ENCODE measurements at places on chromosomes 6 and 20.

DNA sequence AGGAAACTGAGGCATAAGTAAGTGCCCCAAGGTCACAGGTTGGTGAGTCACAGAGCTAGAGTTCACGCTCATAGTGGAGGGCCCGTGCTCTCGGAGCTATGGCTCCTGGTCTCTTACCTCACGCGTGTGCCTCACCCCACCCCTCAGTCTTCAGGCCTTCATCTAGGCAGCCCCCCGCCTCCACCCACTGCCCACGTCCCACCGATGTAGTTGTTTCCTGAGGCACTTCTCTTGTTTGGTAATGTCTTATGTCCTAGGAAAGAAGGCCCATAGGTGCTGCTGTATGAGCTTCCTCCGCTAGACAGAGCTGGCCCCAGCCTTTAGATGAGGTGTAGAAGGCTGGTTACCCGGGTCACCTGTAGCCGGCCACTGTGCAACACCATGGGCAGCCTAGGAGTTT is 5.1 kb downstream of the RIPK1 start:
- no peak for DNase-seq

DNA sequence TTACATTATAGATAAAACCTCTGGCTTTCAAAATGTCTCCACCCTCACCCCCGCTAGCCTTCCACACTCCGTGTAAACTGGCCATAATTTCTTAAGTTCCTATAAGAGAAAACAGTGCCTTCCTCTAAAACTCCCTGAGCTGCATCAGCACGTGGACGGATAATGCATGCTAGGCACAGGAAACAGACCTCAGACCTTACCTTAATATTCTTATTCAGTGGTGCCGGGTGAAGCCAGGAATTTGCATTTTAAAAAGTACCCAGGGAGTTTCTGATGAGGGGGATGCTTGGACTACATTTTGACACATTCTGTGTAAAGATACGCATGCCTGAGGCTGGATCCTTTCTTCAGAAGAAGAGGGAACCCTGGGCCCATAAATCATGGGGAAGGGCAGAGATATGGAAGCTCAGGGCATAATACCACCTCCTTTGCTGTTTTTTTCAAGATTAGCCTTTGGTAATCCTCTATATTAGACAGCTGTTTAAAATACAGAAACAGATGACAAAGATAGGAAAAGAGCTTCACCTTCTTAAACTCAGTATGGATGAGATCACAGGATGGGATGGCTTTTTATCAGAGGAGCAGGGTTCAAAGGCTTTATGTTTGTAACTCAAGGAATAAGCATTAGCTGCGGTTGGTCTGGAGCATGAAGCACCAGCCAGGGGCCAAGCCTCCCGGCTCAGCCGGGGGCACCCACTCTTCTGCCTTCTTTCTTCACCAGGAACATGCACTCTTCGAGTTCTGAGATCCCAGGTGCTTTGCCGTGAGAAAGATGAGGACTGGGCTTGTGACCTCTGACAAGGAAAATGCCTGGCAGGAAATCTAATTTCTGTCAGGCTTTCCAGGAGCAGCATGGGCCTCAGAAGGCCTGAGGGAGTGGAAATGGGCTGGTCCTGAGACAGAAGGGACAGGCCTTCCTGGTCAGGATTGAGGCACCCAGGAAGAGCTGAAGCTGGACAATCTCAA is 218.1 kb upstream of the SOX4 start:
- DNase-seq = no peak

DNA sequence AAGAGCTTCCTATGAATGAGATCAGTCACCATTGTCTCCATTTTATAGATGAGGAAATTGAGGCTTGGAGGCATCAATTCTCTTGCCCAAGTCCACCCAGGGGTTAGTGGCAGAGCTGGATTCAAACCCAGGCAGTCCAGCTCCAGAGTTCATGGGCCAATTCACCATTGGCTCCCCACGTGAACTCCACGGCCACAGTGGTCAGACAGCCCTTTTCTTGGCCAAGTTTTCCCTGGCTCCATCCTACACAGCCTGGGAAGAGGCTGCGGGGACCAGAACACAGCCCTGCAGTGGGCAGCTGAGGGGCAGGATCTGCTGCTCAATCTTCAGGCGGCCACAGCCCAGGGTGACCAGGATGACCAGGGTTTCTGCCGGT is 20.5 kb downstream of the TGM2 start:
- no peak for DNase-seq

DNA sequence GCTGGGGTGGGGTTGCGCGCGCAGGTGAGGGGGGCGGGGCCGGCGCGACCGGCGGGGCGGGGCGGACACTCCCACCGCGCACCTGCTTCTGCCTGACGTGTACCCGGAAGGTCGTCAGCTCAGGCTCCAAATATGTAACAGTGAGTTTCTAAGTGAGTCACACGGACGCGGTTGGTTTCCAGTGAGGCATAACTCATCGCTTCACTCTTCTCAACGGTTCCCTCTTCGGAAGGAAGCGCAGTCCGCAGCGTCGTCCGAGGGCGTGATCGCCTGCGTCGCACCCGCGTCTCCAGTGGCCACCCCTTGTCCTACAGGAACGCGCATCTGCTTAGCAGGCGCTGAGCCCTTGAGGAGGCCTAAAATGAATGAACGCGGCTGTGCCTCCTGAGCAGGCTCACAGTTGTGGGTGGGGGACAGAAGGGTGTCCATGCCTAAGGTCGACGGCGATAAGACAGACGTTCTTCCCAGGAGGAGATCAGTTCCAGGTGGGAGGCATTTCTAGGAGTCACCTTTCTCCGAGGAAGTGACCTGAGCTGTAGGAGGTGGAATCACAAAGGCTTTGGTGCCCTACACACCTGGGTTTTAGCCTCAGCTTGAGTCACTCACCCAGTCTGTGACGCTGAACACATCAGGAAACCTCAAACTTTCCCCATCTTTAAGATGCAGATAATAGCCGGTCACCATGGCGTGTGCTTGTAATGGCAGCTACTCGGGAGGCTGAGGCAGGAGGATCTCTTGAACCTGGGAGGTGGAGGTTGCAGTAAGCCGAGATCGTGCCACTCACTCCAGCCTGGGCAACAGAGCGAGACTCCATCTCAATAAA is 50.9 kb upstream of the EZR start:
- DNase-seq = peak; percentile 93

DNA sequence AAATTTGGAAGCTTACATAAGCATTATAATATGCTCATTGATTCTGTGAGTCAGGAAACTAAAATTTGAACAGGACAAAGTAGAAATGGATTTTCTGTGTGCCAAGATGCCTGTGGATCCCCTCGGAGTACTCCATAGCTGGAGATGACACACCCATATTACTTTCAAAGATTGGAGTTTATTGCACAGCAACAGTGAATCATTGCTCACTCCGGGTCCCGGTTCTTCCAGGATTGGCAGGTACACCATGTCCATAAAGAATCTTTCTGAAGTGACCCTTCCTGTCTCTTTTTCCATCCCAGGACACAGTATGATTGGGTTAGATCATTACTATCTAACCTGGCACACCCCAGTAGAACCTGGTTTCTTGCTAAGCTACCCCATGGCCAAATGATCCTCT is 2.7 kb upstream of the BTN2A2 start:
- no peak for DNase-seq

- DNase-seq = no peak
Observed at GRCh38 chr20:32195581-32195980, 12.0 kb downstream of the PLAGL2 start.

- DNase-seq = peak; percentile 28
Observed at GRCh38 chr6:107488875-107489635, 862 bp upstream of the SOBP start.

GRCh38 chr6:14149739-14150130 is 32.2 kb downstream of the CD83 start:
- no peak for DNase-seq

DNA sequence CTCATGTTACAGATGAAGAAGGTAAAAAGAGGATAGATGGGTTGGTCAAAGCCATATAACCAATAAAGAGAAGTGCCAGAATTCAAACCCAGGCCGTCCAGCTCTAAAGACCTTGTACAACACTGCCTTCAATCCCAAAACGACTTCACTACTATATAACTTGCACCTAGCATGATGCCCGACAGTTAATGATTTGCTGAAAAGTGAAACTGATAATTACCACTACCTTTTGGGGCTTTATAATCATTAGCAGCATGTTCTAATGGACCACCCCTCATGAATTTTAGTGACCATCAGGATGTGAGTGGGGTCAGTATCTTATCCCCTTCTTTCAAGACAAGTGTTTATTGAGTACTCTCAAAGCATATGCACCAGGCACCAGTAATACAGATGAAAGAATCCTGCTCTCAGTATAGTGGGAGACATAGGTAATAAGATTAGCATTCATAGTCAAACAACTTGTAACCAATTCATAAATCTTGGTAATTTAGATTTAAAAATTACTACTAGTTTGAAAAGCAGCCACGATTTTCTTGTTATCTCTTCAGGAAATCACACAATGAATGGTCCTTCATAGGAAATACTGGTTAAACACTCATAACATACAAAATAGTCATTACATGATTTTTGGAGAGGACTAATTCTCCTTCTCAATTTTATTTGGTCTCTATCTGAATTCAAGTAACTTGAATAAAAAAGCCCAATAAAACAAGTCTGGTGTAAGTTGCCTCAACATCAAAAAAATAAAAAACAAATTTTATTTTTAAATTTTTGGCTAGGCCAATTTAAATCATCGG is 98.0 kb downstream of the EPB41L2 start:
- DNase-seq = no peak

DNA sequence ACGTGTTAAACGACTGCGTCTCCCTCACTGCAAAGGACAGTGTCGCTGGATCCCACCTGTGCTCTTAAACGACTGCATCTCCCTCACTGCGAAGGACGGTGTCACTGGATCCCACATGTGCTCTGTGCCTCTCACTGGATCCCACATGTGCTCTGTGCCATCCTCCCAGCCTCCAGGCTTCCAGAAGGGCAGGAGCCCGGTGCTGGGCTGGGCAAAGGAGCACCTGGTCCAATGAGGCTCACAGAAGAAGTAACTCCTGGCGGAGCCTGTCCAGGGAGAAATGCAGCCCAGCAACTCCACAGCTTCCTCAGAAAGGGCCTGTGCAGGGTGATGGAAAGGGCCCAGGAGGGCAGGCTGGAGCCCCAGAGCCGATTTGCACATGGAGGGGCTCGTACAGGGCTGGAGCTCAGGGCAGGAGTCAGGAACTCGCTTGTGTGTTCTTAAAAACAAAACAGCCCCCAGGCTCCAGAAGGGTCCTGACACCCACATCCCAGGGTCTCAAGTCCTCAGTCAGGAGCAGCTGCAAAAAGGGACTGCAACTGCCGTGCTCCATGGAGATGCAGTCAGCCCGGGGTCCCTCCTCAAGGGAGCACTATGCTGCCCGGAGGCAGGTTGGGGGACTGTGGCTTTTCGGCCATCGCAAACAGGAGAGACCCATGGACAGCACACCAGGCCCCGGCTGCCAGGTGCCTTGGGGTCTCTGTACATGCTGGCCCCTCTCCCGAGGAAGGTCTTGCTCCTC is 52.7 kb downstream of the DLL1 start:
- no peak for DNase-seq

DNA sequence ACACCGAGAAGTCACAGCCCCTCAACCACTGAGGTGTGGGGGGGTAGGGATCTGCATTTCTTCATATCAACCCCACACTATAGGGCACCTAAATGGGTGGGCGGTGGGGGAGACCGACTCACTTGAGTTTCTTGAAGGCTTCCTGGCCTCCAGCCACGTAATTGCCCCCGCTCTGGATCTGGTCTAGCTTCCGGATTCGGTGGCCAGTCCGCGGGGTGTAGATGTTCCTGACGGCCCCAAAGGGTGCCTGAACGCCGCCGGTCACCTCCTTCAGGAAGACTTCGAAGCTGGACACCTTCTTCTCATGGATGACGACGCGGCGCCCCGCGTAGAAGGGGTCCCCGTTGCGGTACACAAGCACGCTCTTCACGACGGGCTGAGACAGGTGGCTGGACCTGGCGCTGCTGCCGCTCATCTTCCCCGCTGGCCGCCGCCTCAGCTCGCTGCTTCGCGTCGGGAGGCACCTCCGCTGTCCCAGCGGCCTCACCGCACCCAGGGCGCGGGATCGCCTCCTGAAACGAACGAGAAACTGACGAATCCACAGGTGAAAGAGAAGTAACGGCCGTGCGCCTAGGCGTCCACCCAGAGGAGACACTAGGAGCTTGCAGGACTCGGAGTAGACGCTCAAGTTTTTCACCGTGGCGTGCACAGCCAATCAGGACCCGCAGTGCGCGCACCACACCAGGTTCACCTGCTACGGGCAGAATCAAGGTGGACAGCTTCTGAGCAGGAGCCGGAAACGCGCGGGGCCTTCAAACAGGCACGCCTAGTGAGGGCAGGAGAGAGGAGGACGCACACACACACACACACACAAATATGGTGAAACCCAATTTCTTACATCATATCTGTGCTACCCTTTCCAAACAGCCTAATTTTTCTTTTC is at the start of gene DCDC2:
DCDC2 (minus strand) TSS at position 724 of the 883 bp plus-strand sequence; CDS start at position 415, 309 bp downstream.
- no peak for DNase-seq

DNA sequence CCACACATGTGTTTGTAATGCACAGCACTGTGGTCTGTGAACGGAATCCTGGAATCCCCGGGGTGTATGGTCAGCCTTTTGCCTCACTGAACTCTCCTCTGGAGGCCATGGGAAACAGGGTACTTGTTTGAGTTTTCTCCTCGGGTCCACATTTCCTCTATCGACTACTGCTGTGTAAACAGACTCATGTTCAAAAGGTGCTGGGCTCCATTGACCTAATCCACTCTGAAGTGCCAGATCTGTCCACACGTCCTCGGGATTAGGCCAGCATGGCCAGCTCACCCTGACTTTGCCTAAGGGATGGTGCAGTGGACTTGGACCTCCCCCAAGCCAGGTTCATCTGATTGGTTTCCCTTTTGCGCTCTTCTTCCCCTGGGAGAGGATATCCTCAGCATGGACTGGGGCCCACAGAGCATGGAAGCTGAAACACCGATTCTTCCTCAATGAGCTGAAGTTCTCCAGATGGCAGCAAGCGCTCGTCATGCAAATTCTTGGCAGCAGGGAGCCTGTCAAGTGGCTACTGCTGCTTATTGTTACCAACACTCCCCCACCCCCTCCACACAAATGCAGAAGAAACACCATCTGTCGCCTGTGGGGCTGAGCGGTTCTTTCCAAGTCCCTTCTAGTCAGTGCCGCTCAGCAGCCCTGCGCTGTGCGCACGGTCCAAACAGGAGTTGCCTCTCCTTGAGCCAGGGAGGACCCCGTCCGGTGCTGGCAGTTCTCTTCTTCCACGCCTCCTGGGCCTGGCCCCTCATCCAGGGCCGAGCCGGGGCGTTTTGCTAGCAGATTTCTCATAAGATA is 292.6 kb upstream of the MARCKS start:
- peak; percentile 84 for DNase-seq

DNA sequence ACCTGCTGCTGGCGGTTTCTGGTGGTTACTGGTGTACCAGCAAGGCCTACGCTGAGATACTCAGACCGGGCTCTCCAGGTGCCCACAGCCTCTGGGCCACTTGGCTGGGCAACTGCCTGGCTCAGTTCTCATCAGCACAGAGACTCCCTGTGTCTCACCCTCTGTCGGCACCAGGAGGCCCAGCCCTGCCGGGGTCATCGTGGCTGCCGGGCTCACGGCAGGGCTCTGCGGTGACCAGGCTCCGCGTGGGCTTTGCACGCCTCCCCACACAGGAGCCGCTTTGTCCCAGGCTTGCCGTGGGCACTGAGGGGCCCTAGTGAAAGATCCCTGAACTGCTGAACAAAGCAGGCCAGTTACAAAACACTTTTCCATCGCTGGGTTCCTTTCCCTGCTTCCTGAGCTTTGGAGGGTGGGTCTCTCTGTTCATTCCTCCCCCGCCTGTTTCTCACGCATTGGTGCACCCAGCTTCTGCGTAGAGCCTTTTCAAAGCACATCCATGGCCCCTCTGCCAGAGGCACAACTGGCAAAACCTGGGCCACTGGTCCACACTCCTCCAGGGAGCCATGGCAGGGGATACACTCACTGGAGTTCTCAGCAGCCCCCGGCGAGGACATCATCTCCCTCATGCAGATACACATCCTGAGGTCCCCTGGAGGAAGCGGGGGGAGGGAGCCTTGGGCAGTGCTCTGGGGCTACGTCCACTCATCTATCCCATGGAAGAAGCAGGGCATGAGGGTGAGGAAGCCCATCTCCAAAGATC is 117.0 kb downstream of the NFATC2 start:
- DNase-seq = no peak

Data from AG08395 (cell line).